ENCODE measurements at places on chromosomes 2 and 18.

GRCh38 chr2:199956062-199956380 lies 639 bp downstream of the MAIP1 start:
- DNase-seq, result no peak

DNA sequence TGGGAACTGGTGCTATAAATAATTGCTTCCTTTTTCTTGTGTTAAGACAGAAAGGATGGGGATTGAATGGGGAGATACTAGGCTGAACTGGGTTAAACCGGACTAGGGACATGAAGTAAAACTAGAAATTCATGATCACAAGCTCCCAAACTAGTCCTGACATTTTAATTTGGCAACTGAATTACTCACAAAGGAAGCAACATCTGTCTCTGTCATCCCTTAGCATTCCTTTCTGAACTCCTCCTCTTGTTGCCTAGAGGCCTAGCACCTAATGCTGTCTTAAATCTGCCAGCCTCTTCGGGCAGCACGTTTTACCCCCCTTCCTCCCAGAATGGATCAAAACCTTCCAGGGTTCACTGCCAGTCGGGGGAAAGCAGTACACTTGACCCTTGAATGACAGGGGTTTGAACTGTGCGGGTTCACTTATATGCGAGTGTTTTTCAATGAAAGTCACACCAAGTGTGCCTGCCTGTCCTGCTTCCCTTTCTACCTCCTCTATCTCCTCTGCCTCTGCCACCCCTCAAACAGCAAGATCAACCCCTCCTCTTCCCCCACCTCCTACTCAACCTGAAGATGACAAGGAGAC lies 8.2 kb downstream of the KCTD1 start:
- no peak for DNase-seq

GRCh38 chr18:58580623-58581022 lies 48.3 kb downstream of the ALPK2 start:
- DNase-seq, result no peak

DNA sequence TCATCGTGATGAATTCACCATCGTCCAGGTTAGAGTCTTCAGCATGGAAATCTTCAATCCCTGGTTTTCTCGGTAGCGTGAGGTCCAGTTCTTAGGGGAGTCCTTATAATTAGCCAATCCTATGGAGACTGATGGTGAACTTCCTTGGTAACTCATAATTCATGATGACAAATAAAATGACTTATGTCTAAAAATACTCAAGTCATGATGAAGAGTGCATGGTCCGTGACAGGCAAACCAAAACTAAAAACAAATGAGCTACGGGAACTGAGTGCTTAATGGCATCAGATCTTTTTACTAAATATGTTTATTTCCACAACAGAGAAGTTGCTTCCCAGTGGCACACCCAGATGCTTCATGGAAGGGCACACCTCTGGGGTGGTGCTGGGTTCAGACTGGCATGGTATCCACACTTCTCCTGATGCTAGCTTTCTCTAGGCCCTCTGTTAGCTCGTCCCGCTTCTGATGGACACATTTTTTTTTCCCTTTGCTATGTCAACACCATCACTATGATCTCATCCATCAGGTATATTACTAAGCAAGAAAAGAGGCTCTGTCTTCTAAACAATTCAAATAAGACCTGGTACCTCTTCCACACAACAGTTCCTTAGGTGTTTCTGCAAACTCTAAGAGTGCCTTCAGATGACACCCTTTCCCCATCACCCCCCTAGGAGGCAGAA lies 92.8 kb upstream of the NEDD4L start:
- no peak for DNase-seq

All from HEK293T (cell line).